KBM-7 (cell line): ENCODE measurements at places on chromosomes 6 and 20.

GRCh38 chr20:24996449-24997377 is 4.2 kb upstream of the APMAP start:
- DNase-seq: no peak

DNA sequence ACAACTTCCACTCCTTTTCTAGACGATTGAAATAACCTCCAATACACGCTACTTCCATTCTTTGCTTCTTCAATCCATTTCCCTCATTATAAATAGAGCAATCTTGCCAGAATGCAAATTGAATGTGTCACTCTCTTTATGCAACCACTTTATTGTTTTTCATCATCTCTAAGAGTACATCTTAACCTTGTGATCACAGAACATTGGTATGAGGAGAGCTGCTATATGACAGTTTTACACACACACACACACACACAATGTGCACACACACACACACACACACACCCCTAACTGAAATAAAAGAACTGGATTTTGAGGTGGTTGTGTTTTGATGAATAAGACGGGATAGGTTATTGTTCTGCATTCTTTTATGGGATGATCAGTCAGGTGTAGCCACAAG is 187.0 kb downstream of the HDGFL1 start:
- no peak for DNase-seq

GRCh38 chr6:110355022-110355421 is 3.1 kb downstream of the METTL24 start:
- no peak for DNase-seq

DNA sequence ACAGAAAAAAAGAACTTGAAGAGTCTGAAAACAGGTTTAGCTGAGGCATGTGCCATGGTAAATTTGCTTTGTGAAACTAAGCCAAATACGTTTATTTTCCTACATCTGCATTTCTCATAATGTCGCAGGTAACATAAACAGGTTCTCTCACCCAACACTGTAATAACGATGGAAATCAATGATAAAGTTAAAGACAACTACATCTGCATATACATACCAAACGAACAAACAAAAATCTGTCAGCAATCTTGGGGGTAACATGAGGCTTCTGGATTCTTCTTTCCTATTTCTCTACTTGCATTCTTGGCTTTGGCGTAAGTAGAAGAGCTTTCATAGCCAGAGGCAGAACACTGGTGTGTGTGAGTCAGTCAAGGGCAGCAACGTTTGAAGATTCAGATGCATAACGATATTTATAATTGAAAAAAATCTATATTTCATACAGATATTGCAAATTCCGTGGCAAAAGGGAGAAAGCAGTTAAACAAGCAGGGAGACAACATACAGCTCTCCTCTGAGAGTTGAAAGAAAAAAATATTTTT is 195.1 kb downstream of the EDN1 start:
- DNase-seq: no peak

DNA sequence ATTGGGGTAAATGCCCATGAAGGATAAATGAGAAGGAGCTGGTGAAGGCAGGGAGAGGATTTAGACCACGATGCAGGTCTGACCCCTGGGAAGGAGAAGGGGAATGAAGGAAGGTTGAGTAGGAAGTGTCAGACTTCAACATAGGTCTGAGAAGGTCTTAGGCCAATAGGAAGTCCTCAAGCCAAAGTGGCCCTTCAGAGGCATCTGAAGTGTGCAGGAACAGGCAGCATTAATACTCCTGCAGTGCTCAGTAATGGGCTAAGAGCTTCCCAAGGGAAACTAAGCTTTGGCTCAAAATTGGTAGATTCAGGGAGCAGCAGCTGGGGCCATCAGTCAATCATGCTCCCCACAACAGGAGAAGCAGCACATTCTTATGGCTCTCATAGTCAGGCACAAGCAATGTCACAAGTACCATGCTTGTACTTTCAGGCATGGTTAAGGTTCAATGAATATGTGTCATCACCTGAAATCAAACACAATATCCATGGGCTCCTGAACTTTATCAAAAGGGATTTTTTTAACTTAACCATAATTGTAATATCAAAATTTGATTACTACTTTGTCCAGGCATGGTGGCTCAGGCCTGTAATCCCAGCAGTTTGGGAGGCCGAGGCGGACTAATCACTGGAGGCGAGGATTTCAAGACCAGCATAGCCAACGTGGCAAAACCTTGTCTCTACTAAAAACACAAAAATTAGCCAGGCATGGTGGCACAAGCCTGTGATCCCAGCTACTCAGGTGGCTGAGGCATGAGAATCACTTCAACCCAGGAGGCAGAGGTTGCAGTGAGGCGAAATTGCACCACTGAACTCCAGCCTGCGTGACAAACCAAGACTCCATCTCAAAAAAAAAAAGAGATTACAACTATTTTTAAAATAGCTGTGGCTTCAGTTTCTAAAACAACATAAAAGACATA is 9.9 kb downstream of the RALGAPA2 start:
- DNase-seq: no peak

DNA sequence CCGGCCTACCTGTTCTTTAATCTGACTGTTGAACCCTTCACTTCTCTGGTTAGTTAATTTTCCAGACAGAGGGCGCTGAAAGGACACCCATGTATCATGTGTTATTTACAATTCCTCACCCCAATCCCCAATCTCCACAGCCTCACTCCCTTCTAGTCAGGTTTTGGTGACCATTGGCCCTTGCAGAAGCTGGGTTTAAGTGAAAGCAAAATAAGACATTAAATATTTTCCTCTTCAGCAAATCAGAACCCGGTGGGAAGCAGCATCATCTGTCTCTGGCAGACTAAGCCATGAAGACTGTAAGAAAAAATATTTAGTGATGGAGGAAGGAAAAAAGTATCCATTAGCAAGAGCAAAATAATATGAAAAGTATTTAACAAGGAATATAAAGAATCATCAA is 9.4 kb upstream of the HLA-DQA1 start:
- no peak for DNase-seq

DNA sequence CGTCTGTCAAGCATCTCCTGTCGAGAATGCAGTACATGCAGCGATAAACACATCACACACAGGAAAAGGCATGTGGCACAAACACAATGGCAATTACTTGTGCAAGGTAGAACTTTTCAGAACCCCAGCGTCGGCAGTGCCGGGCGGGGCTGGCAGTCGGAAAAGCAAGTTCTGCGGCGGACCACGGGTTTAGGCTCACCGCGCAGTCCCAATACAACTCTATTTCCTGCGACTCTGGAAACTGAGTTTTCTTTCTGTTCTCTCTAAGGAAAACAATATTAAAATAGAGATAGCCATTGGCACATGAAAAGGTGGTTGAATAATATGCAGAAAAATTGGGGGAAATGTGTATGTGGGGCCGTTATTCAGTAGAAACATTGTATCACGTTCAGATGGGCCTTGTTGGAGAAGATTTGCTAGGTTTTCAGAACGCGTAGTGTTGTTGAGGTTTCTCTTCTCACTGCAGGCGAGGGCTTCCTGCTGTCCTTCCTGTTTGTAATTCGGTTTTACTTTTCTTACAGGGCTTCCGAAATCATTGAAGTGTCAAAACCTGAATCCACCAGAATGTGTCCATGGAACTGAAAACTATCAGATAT is 369.5 kb downstream of the THBS2 start:
- no peak for DNase-seq

- DNase-seq: peak; percentile 53
These were observed 133.5 kb downstream of the TBC1D7 start for GRCh38 chr6:13194852-13195251.

DNA sequence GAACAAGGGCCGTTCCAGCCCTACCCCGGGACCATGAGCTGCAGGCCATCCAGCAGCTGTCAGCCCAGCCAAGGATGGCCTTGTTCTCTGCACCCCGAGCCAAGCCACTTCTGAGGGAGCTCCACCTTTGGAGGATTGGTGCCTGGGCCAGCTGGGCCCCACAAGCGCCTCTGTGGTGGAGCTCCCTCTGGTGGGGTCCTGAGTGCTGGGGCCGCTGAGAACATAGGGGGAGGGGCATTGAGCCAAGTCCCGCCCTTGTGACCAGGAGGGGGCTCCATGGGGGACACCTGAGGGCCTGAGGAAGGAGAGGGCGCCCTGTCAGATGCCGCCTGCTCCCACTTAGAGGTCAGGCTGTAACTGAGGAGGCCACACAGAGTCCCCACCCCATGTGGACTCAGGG is 43.2 kb downstream of the YTHDF1 start:
- peak; percentile 19 for DNase-seq

- DNase-seq: no peak
These were observed 334.1 kb downstream of the COL12A1 start for GRCh38 chr6:74871757-74872156.

- no peak for DNase-seq
These were observed 80.1 kb downstream of the RIPOR3 start for GRCh38 chr20:50611128-50611810.

DNA sequence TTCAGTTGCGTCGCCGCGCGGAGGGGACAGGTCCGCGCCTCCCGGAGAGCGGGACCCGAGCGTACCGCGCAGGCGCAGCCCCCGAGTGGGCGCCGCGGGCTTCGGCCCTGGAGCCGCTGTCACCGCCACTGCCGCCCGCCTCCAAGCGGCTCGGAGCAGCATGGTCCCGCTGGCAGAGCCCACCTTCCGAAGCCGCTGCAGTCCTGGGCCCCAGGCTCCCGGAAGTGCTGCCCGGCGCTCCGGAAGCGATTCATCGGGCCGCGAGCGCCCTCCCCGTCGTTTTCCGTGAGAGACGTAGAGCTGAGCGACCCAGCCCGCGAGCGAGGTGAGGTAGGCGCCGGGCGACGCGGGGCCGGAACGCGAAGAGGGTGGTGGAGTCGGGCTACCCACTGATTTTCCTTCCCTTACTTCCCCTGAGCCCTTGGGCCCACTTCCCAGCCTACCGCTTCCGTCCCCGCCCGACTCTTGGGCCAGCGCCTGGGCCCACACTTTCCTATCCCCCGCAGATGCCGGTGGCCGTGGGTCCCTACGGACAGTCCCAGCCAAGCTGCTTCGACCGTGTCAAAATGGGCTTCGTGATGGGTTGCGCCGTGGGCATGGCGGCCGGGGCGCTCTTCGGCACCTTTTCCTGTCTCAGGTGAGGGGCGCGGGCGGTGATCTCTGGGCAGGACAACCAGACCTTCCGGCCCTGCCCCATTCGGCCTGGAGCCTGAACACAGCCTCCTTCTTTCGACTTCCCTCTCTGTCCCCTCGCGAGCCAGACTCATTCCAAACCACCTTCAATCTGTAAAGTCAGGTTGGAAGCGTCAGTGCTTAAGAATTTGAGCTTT is at the start of the genes NFS1 and ROMO1:
NFS1 (minus strand) TSS at position 226 of the 830 bp plus-strand sequence; CDS start at position 162, 64 bp downstream.
ROMO1 (plus strand) TSS at position 279 of the 830 bp plus-strand sequence; CDS start at position 507, 228 bp downstream.
- peak; percentile 93 for DNase-seq

DNA sequence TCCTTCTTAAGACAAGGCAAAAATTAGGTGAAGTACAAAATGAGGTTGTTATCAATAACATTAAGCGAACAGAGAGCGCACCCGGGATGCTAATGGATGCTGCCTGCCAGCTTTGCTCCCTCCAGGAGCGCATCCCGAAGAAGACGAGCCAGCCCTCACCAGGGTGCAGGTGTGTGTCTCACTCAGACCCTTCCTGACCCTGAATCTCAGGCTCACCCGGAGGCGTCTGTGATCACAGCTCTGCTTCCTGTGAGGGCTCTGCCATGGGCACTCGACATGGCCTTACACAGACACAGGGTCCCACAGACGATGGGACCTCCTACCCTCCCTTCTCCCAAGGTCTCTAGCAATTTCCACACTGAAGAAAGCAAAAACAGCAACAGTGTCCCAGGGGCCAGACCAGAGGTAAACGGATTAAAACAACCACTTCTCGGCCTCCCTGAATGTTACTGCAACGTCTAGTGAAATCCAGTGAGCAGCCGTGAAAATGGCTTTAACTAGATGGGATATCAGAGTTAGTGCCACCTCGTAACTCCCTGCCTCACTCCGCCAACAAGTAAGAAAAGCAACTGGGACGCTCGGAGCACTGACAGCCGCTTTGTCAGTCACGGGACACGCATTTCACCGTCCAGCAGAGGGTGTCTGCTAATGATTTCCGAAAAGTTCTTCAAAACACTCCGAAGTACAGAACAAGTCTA is 11.7 kb downstream of the ZBTB46 start:
- no peak for DNase-seq

GRCh38 chr6:137819740-137820139 is 47.3 kb upstream of the TNFAIP3 start:
- DNase-seq: no peak

DNA sequence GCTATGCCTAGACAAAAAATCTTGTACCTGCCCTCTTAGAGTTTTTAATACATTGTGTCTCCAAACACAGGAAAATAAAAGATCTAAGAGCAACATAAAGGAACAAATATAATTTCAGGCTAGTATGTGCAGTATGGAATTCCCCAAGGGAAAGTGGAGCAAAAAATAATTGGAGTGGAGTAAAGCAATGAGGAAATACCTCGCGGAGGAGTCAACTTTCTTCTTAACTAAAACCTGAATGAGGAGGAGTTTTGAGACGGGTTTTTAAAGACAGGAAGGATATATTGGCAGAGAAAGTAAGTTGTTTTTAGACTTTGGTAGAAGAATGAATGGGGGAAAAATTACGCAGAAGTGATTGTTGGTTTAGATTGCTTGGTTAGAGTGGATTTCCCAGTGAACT is 14.0 kb downstream of the HIVEP1 start:
- peak; percentile 20 for DNase-seq

GRCh38 chr6:92681401-92681800 is 738.0 kb downstream of the EPHA7 start:
- no peak for DNase-seq

DNA sequence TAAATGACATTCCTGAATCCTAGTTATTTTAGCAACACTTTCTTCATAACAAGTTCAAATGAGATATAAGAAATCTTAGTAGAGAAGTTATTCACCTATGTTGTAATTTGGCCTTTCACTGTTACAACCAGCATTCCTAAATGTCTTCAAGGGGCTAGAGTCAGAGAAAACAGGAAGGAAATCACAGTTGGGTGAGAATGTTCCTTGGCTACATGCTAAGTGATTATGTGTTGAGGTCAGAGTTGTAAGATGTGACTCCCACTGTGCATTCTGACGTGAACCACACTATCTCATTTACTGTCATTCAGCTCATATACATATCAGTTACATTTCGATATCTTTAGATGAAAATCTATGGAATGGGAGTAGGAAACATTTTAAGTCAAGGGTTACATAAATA is 51.0 kb upstream of the MLIP start:
- peak; percentile 42 for DNase-seq

- DNase-seq: no peak
These were observed 210.9 kb upstream of the ZFP64 start for GRCh38 chr20:52402514-52402913.

GRCh38 chr6:159201336-159201735 is 32.1 kb downstream of the FNDC1 start:
- DNase-seq: no peak

DNA sequence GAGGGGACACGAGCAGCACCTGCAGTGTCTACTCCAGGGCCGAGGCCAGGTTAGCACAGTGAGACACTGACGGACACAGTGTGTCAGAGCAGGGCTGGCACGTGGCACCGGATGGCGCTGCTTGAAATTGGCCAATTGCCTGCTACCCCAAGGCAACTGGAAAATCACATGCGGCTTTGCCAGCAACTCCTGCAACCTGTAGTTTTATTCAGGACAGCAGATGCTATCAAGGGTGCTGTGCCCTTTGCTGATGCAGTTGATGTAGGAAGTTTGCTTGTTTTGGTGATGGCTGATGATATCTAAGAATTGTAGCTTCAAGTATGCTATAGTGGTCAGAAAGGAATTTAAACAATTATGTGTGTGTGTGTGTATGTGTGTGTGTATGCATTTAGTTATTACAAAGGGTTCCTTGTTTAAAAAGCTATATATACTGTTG is 25.9 kb downstream of the RIN2 start:
- DNase-seq: no peak

GRCh38 chr20:59825944-59826759 is 107.3 kb downstream of the SYCP2 start:
- DNase-seq: no peak

GRCh38 chr6:122049341-122049740 is 350.1 kb upstream of the HSF2 start:
- DNase-seq: no peak
